ENCODE measurements at places on chromosomes 2 and 18.

DNA sequence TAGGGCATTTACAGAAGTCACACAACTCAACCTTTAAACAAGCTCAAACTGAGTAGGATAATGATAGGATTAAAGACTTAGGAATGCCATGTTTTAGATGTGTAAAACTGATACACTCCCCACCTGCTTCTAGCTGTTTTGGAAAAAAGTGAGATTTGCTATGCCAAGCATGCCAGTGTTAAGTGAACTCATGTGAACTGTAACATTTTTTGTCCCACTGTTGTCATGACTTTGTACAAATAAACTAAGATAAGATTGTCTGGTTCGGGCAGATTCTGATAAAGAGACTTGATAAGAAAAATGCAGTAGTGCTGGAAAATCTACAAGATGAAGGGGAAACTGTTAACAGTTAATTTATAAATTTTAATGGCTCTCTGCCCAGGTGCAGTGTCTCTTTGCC lies 66.5 kb downstream of the GLS start:
- DNase-seq = no peak

- DNase-seq = no peak
Observed at GRCh38 chr2:33607251-33607721, 8.2 kb upstream of the FAM98A start.

DNA sequence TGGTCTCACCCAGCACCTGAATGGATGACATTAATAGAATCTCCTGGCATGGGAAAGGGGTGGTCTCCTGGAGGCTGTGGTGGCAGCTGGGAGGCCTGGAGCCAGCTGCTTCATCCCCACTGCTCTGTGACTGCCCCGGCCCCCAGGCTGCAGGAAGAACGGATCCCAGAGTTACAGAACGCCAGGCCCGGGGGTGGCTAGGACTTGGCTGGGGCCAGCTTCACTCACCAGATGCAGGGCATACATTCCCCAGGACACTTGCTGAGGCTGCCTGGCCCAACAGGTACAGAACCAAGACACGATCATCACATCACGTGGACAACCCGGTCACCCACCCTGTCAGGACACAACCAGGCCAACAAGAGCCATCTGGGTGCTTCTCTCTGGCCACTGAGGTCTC lies 178.6 kb upstream of the SALL3 start:
- DNase-seq = no peak

DNA sequence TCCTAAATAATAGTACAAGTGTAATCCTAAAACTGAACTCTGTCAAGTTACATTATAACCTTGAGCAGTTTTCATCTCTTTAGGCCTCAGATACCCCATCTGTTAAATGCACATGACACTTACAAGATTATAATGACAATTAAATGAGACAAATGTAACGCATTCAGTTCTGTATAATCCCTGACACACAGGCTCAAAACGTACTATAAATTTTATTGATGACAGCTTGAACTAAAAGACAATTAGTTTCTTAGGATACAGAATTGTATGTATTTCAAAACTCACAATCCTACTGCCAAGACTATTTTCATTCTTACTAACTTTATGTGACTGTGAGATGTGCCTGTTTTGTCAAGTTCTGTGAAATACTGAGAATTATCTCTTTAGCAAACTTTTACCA lies 56.2 kb downstream of the GFPT1 start:
- DNase-seq = no peak

- no peak for DNase-seq
Observed at GRCh38 chr2:229489016-229489415, 217.9 kb upstream of the PID1 start.

DNA sequence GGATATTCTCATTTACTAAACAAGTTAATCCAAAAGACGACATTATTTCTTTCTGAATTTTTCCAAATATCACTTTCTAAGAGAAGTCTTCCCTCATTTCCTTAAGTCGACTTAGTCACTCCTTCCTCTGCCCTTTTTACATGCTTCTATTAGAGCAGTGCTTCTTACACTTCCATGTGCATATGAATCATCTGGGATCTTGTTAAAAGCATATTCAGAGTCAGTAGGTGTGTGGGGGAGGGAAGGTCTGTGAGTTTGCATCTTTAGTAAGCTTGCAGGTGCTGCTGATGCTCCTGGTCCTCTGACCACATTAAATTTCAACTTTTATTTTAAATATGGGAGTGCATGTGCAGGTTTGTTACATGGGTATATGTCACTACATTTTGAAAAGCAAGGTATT lies 582.6 kb downstream of the NRXN1 start:
- no peak for DNase-seq

- no peak for DNase-seq
Observed at GRCh38 chr2:177717831-177718618, 325.5 kb downstream of the AGPS start.
